BJ (cell line): ENCODE measurements at places on chromosomes 16 and 17. TPM values are rescaled to one million over a fixed set of nuclear protein-coding genes. Genes with fewer than 3 reads are reported as not detected.

Gene TPSG1
- not detected in 2 replicates for polyA plus RNA-seq

Gene ELOB
- polyA plus RNA-seq, result 212 and 215 TPM in 2 replicates

Gene CTRB1
- not detected in 2 replicates for polyA plus RNA-seq

Gene FGF11
- 0.50 and 0.98 TPM in 2 replicates for polyA plus RNA-seq

Gene FBXL19
- 5.9 and 7.6 TPM in 2 replicates for polyA plus RNA-seq

Gene SCARF1
- polyA plus RNA-seq, result 0.11 and 0.12 TPM in 2 replicates

Gene GFOD2
- polyA plus RNA-seq, result 11.4 and 13.6 TPM in 2 replicates

Gene ANKRD40
- polyA plus RNA-seq, result 19.0 and 29.5 TPM in 2 replicates

Gene ACE
- 1.9 and 3.1 TPM in 2 replicates for polyA plus RNA-seq

Gene PRR15L
- polyA plus RNA-seq, result not detected in 2 replicates

Gene ZNF597
- 0.93 and 1.5 TPM in 2 replicates for polyA plus RNA-seq

Gene RAB40B
- polyA plus RNA-seq, result 4.9 and 9.4 TPM in 2 replicates

Gene PMFBP1
- polyA plus RNA-seq, result 0.04 and 0.07 TPM in 2 replicates

Gene GRB7
- polyA plus RNA-seq, result 0.09 and 0.23 TPM in 2 replicates

Gene TRPV2
- polyA plus RNA-seq, result 4.0 and 7.9 TPM in 2 replicates

Gene NPTX1
- 0.21 and 0.43 TPM in 2 replicates for polyA plus RNA-seq

GRCh38 chr17:9028202-9028987 lies 7.1 kb downstream of the NTN1 start:
- DNase-seq, result no peak

DNA sequence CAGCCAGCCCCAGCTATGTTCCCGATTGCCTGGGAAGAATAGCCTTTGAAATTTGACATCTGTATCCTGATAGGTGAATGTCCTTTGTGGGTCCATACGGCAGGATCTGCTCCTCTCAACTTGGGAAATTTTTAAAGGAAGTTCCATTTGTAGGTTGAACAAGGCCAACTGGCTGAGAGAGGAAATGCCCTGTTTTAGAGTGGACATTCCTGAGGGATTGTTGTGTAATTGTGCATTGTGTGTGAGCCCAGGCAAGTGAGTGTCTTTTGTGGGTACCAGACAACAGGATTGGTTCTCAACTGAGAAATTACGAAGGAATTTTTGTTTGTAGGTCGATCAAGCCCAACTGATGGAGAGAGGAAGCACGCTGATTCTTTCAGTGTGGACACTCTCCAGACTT lies 2.6 kb upstream of the CPHXL2 start:
- DNase-seq, result no peak

GRCh38 chr17:36721560-36722120 lies 120.3 kb downstream of the MRM1 start:
- DNase-seq, result no peak

DNA sequence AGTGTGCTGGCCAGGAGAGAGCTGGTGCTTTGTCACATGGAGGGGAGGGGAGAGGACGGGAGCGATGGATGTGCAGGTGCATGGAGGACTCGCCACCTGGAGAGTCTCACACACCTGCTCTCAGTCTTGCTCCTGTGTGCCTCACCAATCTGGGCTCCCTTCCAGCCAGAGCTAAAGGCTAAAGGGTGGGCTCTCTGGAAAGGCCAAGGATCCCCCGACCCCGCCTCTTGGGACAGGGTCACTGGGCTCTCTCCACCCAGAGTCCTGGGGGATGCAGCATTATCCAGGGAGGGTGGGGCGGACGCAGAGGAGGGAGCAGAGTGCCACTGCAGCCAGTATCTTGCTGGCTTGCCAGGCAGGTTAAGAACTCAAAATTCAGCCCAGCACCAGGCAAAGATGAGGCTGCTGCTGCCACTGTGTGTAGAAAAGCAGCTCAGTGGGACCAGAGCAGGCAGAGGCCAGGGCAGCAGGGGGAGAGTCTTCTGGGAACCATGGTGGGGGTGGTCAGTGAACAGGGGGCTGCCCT lies 5.4 kb upstream of the STAT5B start:
- DNase-seq, result no peak

GRCh38 chr16:58378401-58378800 lies 13.9 kb upstream of the GINS3 start:
- no peak for DNase-seq

- DNase-seq, result no peak
These were observed 17.0 kb upstream of the TOX3 start for GRCh38 chr16:52563767-52564611.

- no peak for DNase-seq
These were observed 66.9 kb downstream of the MYO18A start for GRCh38 chr17:29113334-29113733.

DNA sequence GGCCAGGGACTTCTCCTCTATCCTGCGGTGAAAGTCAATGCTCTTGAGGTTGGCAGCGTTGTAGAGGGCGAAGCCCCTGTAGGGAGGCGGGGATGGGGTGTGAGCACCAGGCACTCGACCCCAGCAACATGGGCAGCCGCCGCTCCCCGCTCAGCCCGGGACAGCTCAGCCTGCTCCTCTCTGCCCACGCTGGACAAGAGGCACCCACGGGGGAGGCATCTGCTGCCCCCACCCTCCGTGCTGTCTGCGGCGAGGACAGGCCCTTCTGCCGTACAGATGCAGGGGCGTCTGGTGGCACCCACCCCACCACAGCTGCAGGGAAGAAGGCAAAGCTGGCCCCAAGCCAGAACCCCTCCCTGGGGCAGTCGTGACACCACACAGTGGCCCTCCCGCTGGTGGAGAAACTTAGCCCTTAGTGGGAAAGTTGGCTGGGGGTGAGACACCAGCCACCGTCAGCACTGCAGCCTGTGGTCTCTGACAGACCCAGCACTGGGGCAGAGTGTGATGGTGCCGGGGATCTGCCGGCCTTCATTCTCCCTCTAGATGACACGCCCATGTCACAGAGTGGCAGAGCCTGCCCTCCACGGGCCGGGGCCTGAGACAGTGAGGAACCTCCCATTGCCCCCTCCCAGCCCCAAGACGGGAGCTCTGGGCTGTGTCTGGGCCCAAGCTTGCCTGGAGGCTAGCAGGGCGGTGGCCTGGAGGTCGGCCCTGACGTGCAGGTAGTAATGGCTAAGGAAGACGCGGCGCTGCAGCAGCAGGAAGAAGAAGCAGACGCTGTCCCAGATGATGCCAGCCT lies 19.5 kb downstream of the CTU2 start:
- DNase-seq, result no peak

GRCh38 chr16:2720064-2720457 lies at the start of gene PRSS27:
Gene PRSS27, minus strand, starts transcription at chr16:2720224. Its CDS starts 64 bp downstream, at chr16:2720160.
- no peak for DNase-seq

GRCh38 chr16:88738151-88739084 lies 32.1 kb downstream of the CTU2 start:
- DNase-seq, result no peak

DNA sequence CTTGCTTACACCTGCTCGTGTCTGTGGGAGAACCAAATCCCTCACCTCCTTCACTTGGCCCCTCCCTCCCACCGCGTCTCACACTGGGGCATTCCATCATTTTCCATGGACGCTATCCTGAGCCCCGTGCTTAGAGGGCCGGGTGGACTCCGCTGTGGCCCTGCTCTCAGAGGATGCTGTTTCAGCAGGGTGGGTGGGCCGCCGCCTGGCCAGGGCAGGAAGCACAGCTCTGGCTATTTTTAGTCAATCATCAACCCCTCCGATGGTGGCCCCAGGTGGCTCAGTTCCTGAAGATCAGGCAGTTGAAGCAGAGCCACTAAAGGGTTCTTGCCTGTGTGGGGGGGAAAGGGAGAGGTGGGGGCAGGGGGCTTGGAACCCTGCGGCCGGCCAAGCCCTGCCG lies 230.3 kb downstream of the ENGASE start:
- DNase-seq, result no peak

- no peak for DNase-seq
These were observed 677 bp downstream of the SNTB2 start for GRCh38 chr16:69187446-69188235.

- no peak for DNase-seq
These were observed 4.4 kb upstream of the HOXB5 start for GRCh38 chr17:48597778-48598631.

GRCh38 chr16:11250786-11251524 lies 5.0 kb downstream of the SOCS1 start:
- DNase-seq, result no peak

- no peak for DNase-seq
These were observed at the start of gene C1QTNF1 for GRCh38 chr17:79023886-79024771. Gene C1QTNF1, plus strand, starts transcription at chr17:79024169. Its CDS starts 19,800 bp downstream, at chr17:79043969.

GRCh38 chr16:49936791-49937190 lies 80.9 kb upstream of the ZNF423 start:
- no peak for DNase-seq

GRCh38 chr17:5563456-5563855 lies 20.9 kb downstream of the NLRP1 start:
- no peak for DNase-seq

- DNase-seq, result no peak
These were observed 196.0 kb downstream of the RAB11FIP4 start for GRCh38 chr17:31587462-31587861.

GRCh38 chr17:29933379-29933778 lies 3.4 kb upstream of the SSH2 start:
- DNase-seq, result no peak

DNA sequence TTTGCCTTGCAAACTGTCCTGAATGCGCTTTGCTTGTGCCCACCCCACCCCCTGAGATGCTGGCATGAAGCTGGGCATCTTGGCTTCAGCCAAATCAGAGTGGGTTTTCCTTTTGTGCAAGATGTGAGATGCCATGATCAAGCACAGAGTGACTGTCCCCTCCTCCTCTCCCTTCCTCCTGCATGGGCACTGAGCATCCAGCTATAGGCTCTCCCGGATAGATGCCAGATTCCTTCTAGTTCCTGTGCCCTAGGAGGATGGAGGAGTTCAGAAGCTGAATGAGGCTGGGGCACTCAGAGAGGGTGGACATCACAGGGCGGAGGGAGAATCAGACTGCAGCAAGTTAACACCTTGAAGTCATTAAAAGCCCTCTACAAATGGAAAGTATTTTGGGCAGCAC lies 384.1 kb upstream of the CCL2 start:
- no peak for DNase-seq

DNA sequence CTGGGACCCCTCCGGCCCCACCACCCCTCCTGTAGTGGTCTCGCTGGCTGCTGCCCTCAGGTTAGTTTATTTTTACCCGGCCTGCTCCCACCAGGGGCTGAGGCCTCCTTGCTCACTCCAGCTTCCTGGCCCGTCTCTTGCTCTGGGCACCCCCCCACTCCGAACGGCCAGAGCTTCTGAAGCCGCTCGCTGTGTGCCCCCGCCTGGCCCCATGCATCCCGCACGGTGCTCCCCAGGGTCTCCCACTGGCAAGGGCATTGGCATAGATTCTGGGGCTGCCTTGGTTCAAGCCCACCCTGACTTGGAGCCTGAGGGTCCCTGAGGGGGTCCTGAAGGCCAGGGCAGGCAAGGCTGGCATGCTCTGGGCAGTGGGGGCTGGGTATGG lies 186.4 kb downstream of the SEC14L1 start:
- DNase-seq, result no peak

- DNase-seq, result no peak
These were observed 37.8 kb downstream of the YPEL2 start for GRCh38 chr17:59369031-59369975.

GRCh38 chr17:27630607-27631410 lies at the start of gene LGALS9:
Gene LGALS9, plus strand, starts transcription at chr17:27631188. Its CDS starts 78 bp downstream, at chr17:27631266.
- no peak for DNase-seq

GRCh38 chr17:74760404-74761105 lies 12.1 kb downstream of the NHERF1 start:
- DNase-seq, result no peak
